Sigmoid colon (tissue), 7 donors: ENCODE measurements at places on chromosomes 2 and 18. TPM values are rescaled to one million over a fixed set of nuclear protein-coding genes. Genes with fewer than 3 reads are reported as not detected.

The CRYGD gene
- total RNA-seq = not detected

The PLGLB2 gene
- 3.6 TPM for total RNA-seq

The CCDC74B gene
- 3.2 TPM for total RNA-seq

The KLHL30 gene
- total RNA-seq = 3.6 TPM

The PSMA8 gene
- not detected for total RNA-seq

GRCh38 chr2:229422063-229422462, 151.0 kb upstream of the PID1 start:
- no peak for DNase-seq

DNA sequence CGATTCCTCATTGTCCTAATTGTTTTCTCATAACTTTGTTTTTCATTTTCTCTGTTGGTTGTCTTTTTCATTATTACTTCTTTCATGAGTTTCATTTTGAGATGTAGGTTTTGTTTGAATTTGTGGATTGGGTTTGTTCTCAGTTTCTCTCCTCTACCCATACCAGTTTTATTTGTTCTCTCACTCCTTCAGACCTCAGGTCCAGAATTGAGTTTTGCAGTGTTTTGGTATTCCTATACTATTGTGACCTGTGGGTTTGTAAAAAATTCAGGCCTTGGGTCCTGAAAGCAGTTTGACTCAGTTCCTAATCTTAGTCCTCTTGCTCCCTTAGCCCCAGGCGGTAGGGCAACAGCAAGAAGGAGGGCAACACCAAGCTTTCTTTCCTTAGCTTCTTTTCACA, 28.3 kb upstream of the UBE2E3 start:
- no peak for DNase-seq

GRCh38 chr18:25503567-25504081, 151.7 kb upstream of the ZNF521 start:
- peak; percentile 87 for DNase-seq

GRCh38 chr2:145789636-145790035, 1269.7 kb upstream of the ZEB2 start:
- DNase-seq = no peak

DNA sequence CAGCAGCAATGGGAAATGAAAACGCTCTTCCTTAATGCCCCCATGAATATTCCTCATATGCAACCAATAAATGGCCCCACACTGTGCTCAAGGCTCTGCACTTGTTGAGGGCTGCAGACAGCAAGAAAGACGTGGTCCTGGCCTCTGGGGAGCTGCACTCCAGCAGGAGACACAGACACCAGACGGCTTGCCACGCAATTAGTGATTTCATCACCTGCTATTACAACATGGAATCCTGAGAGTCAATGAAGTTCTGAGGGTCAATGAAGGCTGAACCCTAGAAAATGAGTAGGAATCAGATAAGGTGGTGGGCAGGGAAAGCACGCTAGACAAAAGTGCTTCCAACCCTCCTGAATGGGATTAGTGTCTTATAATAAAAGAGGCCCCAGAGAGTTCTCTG, 18.9 kb downstream of the CREG2 start:
- no peak for DNase-seq

DNA sequence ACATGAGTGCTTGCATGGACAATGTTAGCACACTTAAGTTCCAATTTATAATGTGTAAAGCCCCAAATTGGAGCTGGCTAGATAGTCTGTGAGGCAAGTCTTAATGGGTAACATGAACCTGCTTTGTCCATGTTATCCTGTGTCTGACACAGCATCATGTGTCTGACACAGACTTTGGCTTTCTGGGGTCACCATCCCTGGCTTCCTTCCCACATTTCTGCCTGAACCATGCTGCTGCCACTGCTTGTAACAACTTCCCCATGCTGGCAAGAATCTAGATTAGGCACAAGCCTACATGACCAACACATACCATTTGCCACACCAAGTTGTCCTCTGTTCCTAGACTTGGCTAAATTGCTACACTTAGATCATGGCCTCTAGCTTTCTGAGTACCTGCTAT, 49.8 kb upstream of the ZBTB7C start:
- no peak for DNase-seq

DNA sequence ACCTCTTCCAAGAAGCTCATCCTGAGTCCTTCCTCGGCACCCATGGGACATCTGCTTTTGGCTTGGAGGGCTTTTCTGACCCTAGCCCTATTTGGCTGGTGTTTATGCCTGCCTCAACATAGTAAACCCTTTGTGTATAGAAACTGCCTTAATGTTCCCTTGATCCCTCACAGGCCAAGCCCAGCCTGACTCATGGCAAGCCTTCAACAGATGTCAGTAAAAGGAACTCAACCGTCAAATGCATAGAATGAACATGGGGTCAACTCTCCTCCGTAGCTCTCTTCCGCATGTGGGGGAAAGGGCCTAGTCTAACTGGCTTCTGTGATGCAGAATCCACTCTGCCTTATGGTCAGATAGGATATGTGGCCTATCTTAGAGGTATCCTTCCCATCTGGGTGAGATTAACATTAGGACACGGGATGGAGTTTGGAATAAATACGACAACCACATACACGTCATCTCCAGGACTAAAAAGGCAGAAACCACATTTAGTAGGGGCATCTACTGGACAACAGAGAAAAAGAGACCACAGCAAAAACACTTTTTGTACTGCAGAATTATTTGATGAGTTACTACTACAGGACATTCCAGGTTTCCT, 2.5 kb upstream of the NPAS2 start:
- no peak for DNase-seq

GRCh38 chr2:207767461-207768167, 2.1 kb downstream of the FZD5 start:
- peak; percentile 80 for DNase-seq

- DNase-seq = no peak
Measured at GRCh38 chr2:181143790-181144300, 163.4 kb downstream of the UBE2E3 start.

DNA sequence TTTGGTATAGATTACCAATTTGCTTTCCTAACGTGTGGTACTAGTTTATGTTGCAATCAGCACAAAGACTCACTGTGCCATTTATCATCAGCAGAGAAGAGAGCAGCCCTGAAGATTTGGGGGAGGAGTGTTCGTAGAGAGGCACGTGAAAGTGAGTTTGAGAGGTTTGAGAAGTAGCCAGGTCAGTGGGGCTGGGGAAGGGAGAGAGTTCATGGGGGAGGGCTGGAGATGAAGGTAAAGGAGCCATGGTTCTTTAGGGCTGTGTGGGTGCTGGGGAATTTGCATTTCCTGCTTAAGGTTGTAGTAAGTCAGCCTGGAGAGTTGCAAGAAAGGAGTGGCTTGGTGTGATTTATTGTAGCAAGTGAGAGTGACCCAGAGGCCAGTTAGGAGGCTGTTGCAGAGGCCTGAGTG, 172.1 kb downstream of the NEDD4L start:
- DNase-seq = no peak
